HFFc6 (cell line): ENCODE measurements at places on chromosomes 6 and 20. TPM values are rescaled to one million over a fixed set of nuclear protein-coding genes. Genes with fewer than 3 reads are reported as not detected.

The LY6G6C gene
- not detected in 3 replicates for total RNA-seq

DNA sequence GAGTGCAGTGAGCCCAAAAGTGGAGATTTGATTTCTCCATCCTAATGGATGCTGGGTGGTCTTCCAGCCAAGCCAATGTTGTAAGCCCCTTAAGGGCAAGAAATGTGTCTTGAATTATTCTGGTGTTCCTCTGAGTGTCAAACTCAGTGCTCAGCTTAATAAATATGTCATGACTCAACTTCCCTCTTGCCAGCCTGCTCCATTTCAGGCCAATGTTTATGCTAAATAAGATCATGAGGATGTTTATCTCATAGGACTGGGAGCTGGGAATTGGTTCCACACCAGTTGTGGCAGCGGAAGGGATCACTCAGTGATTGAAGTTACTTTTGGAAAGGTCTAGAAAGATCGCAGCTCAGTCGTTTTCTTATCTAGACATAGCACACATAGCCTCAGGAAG is 90.4 kb upstream of the ISM1 start:
- no peak for DNase-seq
- no peaks in the 10 kb centered on the region for H3K36me3 ChIP-seq

DNA sequence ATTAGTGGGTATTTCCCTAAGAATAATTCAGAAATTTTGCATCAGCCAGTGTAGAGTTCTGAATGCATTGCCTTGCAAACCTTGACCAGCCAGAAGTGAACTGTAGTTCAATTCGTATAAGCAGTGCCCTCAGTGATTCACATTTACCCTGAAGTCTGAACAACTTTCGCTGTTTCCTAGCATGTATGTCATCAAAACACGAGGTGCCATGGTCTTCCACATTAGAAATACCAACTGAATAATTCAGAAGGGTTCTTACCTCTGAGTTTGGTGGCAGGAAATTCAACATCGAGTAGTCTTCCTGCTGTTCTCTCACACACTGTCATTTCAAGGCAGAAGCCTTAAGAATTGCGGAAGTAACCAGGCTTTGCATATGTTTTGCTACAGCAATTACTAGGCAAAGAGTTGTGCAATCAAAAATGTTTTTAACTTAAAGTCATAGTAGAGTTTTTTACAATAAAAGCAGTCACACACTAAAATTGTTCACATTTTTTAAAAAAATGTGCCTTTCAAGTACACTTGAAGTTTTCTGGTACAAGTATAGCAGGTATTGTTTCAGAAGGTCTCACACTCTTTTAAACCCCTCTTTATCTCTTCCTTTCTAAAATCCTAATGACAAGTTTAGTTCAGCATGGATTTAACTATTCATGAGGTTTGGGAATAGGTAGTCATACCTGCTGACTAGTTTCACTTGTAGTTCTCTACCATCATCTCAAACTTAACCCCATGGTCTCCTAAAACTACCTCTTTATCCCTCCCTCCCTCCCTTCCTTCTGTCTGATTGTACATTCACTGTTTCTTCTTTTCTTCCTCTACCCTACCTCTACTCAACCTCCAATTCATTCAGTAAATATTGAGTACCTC is 118.3 kb downstream of the STXBP5 start:
- peak overlapping the region; percentile 65; the same call in 1 of the 2 replicates for H3K27ac ChIP-seq
- H3K4me1 ChIP-seq, result peaks cover 9% of the 10 kb centered on the region; the same call in 1 of the 2 replicates
- DNase-seq, result peak; percentile 59
- peaks cover 16% of the 10 kb centered on the region for H3K36me3 ChIP-seq

The C20orf204 gene
- 0.37 to 0.40 TPM (median 0.39 TPM) in 3 replicates for total RNA-seq

GRCh38 chr6:34305982-34306708 is 57.3 kb upstream of the SMIM29 start:
- no peaks in the 10 kb centered on the region; the same call in 1 of the 2 replicates for H3K27me3 ChIP-seq
- H3K4me1 ChIP-seq, result peaks cover 19% of the 10 kb centered on the region
- no peaks in the 10 kb centered on the region for H3K36me3 ChIP-seq
- DNase-seq, result no peak
- H3K27ac ChIP-seq, result no peak overlapping the region
- no peak overlapping the region for H3K4me3 ChIP-seq

- no peak overlapping the region for H3K4me3 ChIP-seq
- H3K36me3 ChIP-seq, result no peaks in the 10 kb centered on the region
- no peaks in the 10 kb centered on the region; the same call in 1 of the 2 replicates for H3K27me3 ChIP-seq
- DNase-seq, result no peak
Measured at GRCh38 chr6:82958551-82958950, 107.1 kb downstream of the UBE3D start.

The UBE2C gene
- 42.9 to 101 TPM (median 94.2 TPM) in 3 replicates for total RNA-seq

DNA sequence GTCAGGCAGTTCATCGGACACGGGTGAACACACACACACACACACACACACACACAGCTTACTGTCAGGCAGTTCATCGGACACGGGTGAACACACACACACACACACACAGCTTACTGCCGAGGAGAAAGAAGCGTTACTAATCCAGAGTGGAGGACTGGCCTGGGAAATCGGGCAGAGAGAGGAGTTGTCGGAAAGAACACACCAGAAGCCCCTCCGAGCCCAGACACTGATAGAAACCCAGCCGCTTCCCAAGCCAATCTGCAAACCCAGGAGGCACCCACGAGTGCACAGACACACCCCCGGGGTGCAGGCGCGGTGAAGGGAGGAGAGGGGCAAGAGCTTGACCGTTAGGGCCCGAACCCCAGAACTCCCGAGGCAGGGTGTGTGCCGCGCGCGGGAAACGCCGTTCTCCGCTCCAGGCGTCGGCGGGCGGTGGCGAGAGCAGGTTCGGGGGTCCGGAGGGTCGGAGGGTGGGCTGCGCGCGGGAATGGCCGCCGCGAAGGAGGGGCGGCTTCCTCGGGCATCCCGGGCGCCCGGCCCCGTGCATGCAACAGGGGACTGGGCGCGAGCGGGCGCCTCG is 636 bp downstream of the ELOVL2 start:
- no peaks in the 10 kb centered on the region for H3K36me3 ChIP-seq
- H3K4me3 ChIP-seq, result peak overlapping the region; percentile 67
- peaks cover 19% of the 10 kb centered on the region for H3K27me3 ChIP-seq
- H3K4me1 ChIP-seq, result peaks cover 9% of the 10 kb centered on the region; the same call in 1 of the 2 replicates

The SLPI gene
- total RNA-seq, result not detected in 3 replicates

The CDS2 gene
- total RNA-seq, result 36.6 to 39.6 TPM (median 37.7 TPM) in 3 replicates

- H3K27me3 ChIP-seq, result peaks cover 18% of the 10 kb centered on the region
- H3K4me3 ChIP-seq, result no peak within 1 kb of the TSS
- no peak for DNase-seq
- no peaks in the 10 kb centered on the region for H3K4me1 ChIP-seq
- H3K36me3 ChIP-seq, result no peaks in the 10 kb centered on the region
- H3K27ac ChIP-seq, result no peak within 1 kb of the TSS
Measured at GRCh38 chr20:1657556-1658334, at the start of gene SIRPG. TSS of gene SIRPG (minus strand) at chr20:1657779. CDS start at chr20:1657714, 65 bp downstream.

- H3K4me1 ChIP-seq, result peaks cover 8% of the 10 kb centered on the region
- no peak overlapping the region for H3K4me3 ChIP-seq
- no peaks in the 10 kb centered on the region for H3K36me3 ChIP-seq
- H3K27me3 ChIP-seq, result peaks cover 47% of the 10 kb centered on the region
- H3K27ac ChIP-seq, result no peak overlapping the region
Measured at GRCh38 chr20:37649017-37649416, 44.8 kb upstream of the CTNNBL1 start.

The ELOVL2 gene
- 0.09 TPM in 1 of 2 replicates, not detected in the other for total RNA-seq

GRCh38 chr20:60034231-60035110 is 76.2 kb downstream of the CDH26 start:
- H3K4me3 ChIP-seq, result no peak overlapping the region
- no peaks in the 10 kb centered on the region for H3K36me3 ChIP-seq
- peaks cover 38% of the 10 kb centered on the region for H3K4me1 ChIP-seq
- H3K27me3 ChIP-seq, result peaks cover 3% of the 10 kb centered on the region; the same call in 1 of the 2 replicates
- H3K27ac ChIP-seq, result no peak overlapping the region; the same call in 1 of the 2 replicates

DNA sequence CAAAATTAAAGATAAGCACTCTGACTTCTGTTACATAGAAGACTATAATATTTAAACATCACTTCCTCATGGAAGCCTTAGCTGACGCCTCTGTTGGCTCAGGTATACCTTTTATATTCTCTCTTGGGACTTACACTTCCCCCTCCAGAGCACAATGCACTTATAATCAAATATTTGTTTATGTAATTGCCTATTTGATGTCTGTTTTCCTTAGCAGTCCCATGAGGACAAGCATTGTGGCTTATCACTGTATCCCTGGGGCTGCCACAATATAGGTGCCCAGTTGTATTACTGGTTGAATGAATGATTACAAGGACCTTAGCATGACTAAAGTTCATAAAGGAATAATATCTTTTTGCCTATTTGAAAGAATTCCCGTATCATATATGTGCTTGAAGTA is 186.7 kb upstream of the VGLL2 start:
- H3K27ac ChIP-seq, result no peak overlapping the region
- no peak overlapping the region for H3K4me3 ChIP-seq
- H3K4me1 ChIP-seq, result no peaks in the 10 kb centered on the region

- peaks cover 24% of the 10 kb centered on the region for H3K4me1 ChIP-seq
- DNase-seq, result no peak
- H3K27ac ChIP-seq, result no peak overlapping the region
- no peaks in the 10 kb centered on the region; the same call in 1 of the 2 replicates for H3K27me3 ChIP-seq
Measured at GRCh38 chr6:25369433-25370177, 90.4 kb downstream of the CARMIL1 start.

The PTPRT gene
- not detected in 3 replicates for total RNA-seq

- no peaks in the 10 kb centered on the region for H3K36me3 ChIP-seq
- no peaks in the 10 kb centered on the region for H3K4me1 ChIP-seq
- no peaks in the 10 kb centered on the region for H3K27me3 ChIP-seq
- H3K4me3 ChIP-seq, result no peak overlapping the region
- no peak for DNase-seq
Measured at GRCh38 chr6:93341900-93342613, 77.3 kb downstream of the EPHA7 start.

GRCh38 chr6:37617073-37617472 is 80.6 kb downstream of the MDGA1 start:
- no peaks in the 10 kb centered on the region for H3K36me3 ChIP-seq
- no peak for DNase-seq
- H3K27me3 ChIP-seq, result no peaks in the 10 kb centered on the region; the same call in none of the 2 replicates
- H3K4me1 ChIP-seq, result peaks cover 66% of the 10 kb centered on the region

The CD40 gene
- total RNA-seq, result 0.84 to 2.4 TPM (median 2.3 TPM) in 3 replicates

The GZF1 gene
- total RNA-seq, result 10.5 to 11.8 TPM (median 10.6 TPM) in 3 replicates

The OTOR gene
- total RNA-seq, result not detected in 2 replicates

The CPXM1 gene
- total RNA-seq, result not detected in 3 replicates

The MLIP gene
- not detected in 3 replicates for total RNA-seq

DNA sequence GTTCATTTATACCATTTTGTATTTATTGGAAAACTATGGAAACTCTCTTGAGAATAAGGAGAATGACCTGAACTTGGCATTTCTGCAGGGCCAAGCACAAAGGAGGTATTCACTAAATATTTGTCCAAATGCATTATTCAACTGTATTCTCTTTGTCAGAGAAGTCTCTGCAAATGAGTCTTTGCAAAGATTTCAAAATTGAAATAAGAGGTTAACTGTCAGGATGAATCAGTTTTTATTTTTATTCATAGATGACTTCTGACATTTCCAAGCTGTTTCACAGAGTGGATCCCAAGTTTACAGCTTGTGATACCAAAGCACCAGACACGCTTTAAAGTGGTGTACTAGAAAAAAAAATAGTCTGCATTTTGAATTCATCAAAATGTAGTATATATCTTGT is 131.6 kb downstream of the UTRN start:
- DNase-seq, result no peak
- peaks cover 52% of the 10 kb centered on the region for H3K4me1 ChIP-seq
- H3K27ac ChIP-seq, result peak overlapping the region; percentile 85

The MAN1A1 gene
- 0.13 to 0.67 TPM (median 0.55 TPM) in 3 replicates for total RNA-seq

DNA sequence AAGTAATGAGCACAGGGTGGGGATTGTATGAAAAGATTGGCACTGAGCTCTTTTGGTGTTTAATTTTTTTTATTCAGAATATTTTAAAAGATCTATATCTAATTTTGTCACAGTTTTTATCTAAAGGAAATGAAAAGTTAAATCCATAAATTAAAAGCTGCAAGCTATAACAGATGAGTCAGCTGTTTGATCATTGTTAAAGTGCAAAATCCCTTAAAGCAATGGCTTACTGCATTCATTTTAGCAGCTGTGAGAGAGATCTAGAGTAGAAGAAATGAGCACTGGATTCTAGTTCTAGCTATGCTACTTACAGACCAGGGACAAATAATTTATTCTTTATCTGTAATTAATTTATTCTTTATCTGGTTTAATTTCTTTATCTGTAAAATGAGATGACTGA is 245.9 kb downstream of the CD109 start:
- peaks cover 3% of the 10 kb centered on the region; the same call in 1 of the 2 replicates for H3K27me3 ChIP-seq
- peaks cover 32% of the 10 kb centered on the region for H3K4me1 ChIP-seq
- DNase-seq, result no peak
- H3K27ac ChIP-seq, result no peak overlapping the region

The GMPR gene
- 5.4 and 9.3 TPM in 2 replicates for total RNA-seq

The C20orf202 gene
- not detected in 2 replicates for total RNA-seq

The NCOA5 gene
- total RNA-seq, result 16.7 and 25.1 TPM in 2 replicates

DNA sequence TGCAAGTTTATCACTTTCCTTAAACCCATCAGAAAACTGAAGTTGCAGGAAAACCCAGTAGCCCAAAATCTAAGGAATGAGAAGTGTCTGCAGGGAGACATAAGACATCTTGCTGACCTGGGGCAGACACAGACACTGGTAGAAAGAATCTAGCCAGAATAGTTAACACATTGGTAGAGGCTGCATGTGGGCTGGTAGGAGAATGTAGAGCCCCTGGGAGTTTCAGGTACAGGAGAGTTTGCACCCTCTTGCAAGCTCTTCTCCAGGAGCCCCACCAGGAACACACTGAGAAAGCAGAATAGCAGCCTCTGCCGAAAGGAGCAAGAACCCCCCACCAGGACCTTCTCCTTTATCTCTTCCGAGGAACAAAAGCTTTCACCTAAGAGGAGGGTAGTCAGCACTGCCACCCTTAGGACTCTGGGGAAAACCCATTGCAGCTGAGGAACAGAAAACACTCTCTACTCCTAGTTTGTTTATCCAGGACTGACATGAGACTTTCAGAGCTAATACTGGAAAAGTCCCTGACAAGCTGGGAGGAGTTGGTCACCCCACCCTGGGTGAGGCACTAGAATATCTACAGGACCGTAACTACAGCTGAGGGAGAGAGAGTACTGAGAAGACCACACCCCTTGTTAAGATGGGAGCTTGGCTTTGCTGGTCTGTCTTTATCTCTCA is 10.5 kb upstream of the OGFRL1 start:
- peaks cover 4% of the 10 kb centered on the region; the same call in 1 of the 2 replicates for H3K36me3 ChIP-seq
- H3K27ac ChIP-seq, result no peak overlapping the region
- peaks cover 2% of the 10 kb centered on the region; the same call in 1 of the 2 replicates for H3K27me3 ChIP-seq
- no peaks in the 10 kb centered on the region for H3K4me1 ChIP-seq
- H3K4me3 ChIP-seq, result no peak overlapping the region
- no peak for DNase-seq

GRCh38 chr20:35462351-35462750 is 7.0 kb downstream of the CEP250 start:
- H3K36me3 ChIP-seq, result peaks cover 15% of the 10 kb centered on the region; the same call in 1 of the 2 replicates
- peaks cover 27% of the 10 kb centered on the region for H3K4me1 ChIP-seq
- H3K4me3 ChIP-seq, result no peak overlapping the region
- no peak overlapping the region for H3K27ac ChIP-seq
- no peak for DNase-seq
